Mucosa of descending colon (tissue), 3 donors: ENCODE measurements at places on chromosomes 16 and 17.

- DNase-seq = no peak
These were observed 134.7 kb downstream of the SNX29 start for GRCh38 chr16:12111223-12111622.

DNA sequence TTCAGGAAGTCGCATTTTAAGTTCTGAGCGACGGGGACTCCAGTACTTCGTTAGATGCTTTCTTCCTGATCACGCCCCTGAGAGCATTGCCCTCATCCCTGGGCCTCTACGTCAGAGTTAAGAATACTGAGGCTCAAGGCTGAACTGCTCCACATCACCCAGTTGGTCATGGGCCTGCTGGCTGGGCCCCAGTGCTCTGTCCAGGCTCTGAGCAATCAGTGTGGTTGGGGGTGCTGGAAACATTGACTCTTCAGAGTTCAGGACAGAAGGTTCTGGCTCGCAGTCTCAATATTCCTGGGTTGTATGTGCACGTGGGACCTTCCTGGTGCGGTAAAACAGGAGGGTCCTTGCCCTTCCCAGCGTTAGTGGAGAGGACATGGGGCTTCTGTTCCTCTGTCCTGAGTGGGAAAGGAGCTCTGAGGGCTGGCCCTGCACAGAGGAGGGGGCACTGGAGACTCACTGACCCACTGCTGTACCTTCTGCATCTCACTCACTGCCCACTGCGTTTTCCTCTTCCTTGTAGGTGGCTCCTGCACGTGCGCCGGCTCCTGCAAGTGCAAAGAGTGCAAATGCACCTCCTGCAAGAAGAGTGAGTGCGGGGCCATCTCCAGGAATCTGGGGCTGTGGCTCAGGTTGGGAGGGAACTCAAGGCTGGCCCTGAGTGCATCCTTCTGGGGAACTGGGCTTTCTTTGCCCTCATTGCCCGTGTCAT, 518 bp downstream of the MT1E start:
- DNase-seq = no peak

GRCh38 chr17:63035271-63035670, 69.2 kb downstream of the TANC2 start:
- DNase-seq = no peak

- DNase-seq = no peak
These were observed 69.8 kb upstream of the ANKFN1 start for GRCh38 chr17:56083475-56083874.

DNA sequence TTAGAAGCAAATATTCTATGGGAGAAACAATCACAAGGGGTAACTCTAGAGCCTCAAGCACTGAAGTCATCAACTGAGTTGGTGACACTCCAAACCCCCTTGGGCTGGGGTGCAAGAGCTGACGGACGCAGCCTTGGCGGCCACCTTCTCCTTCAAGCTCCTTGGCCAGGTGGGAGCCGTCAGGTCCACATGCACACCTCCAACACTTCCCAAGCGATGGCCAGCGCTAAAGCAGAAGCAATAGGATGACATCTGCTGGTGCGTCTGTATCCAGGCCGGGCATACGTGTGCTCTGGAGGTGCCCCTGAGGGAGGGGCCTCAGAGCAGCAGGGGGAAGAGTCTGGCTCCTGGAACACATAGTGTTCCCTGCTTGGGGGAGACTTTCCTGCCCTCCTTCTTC, 12.2 kb upstream of the FOXJ1 start:
- DNase-seq = no peak

GRCh38 chr16:88853325-88853941, 3.3 kb downstream of the GALNS start:
- no peak for DNase-seq

DNA sequence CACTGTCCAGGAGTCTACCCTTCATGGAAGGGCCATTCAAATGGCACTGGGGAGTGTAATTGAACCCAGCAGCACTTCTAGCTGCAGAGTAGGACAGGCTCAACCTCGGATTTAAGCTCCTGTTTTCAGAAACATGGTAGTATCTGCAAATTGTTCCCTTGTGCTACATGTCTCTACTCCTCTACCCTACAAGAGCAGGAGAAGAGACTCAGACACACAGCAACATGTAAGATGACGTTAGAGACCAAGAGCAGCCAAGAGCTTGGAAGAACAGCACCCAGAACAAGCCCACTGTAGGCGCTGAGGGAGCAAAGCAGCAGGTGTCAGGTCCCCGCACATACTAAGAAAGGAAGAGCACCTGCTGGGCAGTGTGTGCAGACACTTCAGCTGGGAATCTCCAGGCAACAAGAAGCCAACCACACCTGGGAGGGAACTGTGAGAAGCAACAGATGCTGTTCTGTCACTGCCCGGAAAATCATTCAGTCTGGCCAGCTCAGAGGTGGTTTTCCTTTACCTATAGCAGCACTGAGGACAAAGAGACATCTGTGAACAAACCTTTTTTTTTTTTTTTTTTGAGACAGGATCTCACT, 35.6 kb upstream of the MNT start:
- no peak for DNase-seq

GRCh38 chr16:11138022-11138768, 117.8 kb downstream of the SOCS1 start:
- no peak for DNase-seq

GRCh38 chr17:42669705-42669976, 7.2 kb downstream of the PLEKHH3 start:
- DNase-seq = no peak

DNA sequence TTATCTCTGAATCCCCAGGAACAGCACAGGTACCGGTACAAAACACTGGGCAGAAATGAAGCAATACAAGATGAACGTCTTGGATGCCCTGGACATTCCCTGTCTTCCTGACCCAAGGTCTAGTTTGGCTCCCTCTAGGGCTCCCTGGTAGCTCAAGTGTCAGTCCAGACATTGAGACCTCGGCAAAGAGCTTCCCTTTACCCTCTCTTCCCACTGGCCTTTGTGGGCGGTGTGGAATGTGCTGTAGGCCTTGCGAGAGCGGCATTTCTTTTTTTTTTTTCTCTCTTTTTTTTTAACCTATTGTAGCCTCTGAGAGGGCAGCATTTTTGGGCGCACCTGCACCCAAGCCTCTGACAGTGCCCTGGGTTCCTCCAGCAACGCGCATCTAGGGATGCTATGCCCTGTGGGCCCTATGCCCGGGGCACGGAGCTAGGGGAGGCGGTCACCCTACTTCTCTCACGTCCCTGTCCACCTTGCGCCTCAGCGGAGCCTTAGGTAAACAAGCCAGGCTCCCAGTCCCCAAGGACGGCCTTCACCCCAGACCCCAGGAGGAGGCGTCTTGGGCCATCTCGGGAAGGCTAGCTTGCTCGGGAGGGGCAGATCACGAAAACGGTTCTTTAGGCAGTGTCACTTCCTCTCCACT, 1.2 kb upstream of the NFATC3 start:
- DNase-seq = no peak

- DNase-seq = no peak
These were observed 3.5 kb downstream of the CTRB1 start for GRCh38 chr16:75222271-75222783.

GRCh38 chr16:81586417-81586816, 141.8 kb downstream of the CMIP start:
- no peak for DNase-seq

GRCh38 chr17:59154721-59155438, at the start of gene SKA2:
Gene SKA2 (minus strand): TSS chr17:59155186. CDS start chr17:59155163, 23 bp downstream.
- peak; percentile 97 for DNase-seq

- DNase-seq = peak; percentile 88
These were observed 733 bp downstream of the CHRNB1 start for GRCh38 chr17:7445619-7445968.

- DNase-seq = no peak
These were observed 11.8 kb downstream of the SIAH1 start for GRCh38 chr16:48373258-48374029.

GRCh38 chr17:40526668-40527067, 25.2 kb upstream of the TNS4 start:
- no peak for DNase-seq

DNA sequence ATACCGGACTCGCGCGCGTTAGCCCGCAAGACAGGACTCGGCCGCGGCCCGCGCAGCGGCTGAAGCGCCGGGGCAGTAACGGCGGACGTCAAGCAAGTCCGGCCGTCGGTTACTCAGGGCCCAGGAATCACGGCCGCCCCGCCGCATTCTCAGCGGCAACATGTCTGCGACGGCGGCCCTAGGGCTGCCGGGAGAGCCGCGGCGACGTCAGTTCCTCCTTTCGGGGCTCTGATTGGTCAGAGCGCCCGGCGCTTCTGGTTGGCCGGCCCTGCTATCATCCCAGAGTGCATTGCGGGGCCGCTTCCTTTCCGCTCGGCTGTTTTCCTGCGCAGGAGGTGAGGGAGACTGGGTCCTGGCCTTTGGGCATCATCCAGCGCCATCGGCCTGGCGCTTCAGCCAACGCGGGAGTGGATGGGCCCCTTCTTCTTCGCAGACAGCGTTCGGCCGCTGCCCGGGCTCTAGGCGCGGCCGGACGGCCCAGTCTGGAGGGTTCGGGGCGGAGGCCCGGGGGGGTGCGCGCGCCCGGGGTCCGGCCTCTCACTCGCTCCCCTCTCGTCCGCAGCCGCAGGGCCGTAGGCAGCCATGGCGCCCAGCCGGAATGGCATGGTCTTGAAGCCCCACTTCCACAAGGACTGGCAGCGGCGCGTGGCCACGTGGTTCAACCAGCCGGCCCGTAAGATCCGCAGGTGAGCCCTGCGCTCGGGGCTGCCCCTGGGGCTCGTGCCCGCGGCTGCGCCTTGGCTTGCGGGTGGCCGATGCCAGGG, at the start of gene RPL13:
Gene RPL13, plus strand, starts transcription at position 305 of the 764 bp plus-strand sequence. Its CDS starts 278 bp downstream, at position 583.
- peak; percentile 97 for DNase-seq

DNA sequence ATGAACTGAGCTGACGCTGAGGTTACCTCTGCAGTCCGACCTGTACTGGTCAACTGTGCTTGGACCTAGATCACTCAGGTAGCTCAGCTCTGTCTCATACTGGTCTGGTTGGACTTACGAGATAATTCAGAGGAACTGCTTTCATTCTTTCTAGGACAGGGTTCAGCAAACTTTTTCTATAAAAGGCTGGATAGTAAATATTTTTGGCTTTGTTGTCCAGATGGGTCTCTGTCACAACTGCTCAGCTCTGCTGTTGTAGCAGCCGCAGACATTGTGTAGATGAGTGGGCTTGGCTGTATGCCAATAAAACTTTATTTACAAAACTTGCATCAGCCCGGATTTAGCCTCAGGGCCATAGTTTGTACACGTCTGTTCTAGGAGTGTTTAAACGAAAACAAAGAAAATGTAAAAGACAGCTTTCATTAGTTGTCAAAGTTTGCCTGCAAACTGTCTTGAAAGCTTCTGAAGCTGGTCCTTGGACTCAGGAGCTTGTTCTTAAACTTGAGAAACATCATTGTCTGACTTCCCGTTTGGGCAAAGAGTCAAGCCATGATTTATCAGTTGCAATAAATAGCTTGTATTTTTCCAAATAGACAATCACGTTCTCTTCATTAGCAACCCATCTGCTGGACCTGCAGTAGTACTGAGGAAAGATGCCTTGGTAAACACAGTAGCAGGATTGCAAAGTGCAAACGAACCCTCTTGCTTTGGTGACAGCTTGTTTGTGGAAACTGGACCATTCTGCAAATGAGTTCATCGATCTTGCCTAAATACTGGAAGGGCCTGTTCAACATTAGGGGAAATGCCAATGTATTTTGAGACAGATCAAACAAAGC, 253.4 kb downstream of the SNX29 start:
- no peak for DNase-seq

GRCh38 chr16:82655072-82655714, 28.4 kb downstream of the CDH13 start:
- peak; percentile 62 for DNase-seq

DNA sequence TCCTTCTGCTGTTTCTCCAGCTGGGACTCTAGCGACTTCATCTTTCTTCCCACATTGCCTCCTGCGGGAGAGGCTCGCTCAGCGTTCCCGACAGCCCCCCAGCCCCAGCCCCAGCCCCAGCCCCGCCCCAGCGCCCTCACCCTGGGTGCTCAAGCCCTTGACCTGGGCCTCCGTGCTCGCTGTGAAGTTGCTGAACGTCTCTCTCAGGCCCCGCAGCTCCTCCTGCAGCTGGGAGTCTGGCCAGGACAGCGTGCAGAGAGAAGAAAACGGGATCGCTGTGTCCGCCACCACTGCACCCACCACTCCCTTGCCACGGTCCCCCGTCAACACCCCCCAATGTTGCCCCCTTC, 2.4 kb downstream of the ASGR1 start:
- DNase-seq = no peak

GRCh38 chr16:86756882-86757703, 178.7 kb downstream of the FOXL1 start:
- no peak for DNase-seq

DNA sequence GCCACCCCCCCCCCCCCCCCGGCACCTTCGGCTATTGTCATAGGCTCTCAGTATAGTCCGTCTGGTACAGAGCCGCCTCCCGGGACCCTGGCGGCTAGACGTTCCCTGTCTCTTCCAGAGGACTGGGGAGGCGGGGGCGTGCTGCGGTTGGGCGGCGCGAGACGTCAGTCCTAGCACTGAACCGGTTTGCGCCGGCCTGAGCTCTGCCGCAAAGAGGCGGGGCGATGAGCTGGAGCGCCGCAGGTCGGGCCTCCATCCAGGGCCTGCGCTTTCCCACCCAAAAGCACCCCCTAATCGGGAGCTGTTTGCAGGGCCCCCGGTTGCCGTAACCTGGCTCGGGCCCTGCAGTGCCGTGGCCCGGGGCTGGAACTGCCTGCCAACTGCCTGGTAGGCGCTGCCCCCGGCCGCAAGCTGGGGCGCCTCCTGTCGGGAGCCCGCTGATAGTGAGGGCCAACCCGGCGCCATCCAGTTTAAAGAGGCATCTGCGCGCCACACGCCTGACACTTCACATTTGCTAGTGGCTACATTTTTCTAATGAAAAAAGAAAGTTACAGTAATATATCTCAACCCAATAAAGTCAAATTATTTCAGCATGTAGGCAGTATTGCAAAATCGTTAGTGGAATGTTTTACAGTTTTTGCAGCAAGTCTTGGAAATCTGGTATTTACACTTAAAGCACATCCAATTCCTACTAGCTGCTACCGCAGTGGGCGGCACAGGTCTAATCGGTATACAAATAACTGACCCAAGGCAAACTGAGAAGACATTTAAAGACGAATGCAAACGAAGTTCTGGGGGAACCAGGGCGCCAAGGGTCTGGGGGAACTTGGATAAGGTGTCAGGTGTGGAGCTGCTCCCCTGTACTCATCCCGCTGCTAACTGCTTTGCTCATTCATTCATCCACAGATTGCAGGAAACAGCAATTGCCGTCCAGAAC, 753 bp upstream of the USP22 start:
- DNase-seq = peak; percentile 97

- DNase-seq = no peak
These were observed 6.3 kb upstream of the TAC4 start for GRCh38 chr17:49854126-49854525.

DNA sequence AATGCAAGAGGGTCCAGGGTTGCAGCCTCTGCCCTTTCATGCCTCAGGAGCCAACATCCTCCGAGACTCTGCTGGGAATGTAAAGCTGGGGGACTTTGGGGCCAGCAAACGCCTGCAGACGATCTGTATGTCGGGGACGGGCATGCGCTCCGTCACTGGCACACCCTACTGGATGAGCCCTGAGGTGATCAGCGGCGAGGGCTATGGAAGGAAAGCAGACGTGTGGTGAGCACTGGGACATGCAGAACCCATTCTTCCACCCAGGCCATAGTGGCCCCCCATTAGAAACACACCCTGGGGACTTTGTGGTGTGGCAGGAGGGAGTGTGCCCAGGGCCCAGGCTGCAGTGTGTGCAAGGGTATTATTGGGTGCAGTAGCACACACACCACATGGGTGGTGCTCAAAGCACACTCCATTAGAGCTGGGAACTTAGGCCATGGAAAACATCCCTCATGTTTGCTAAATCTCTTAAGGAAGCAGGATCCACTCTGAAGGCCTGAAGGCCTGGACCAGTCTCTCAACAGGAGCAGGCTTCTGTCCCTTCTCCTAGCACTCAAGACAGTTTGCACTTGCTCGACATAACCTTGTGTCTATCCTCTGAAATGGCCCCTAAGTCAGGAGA, 7.6 kb downstream of the LIMD2 start:
- DNase-seq = no peak
